ENCODE measurements at places on chromosomes 16 and 17. TPM values are rescaled to one million over a fixed set of nuclear protein-coding genes. Genes with fewer than 3 reads are reported as not detected.
A peak's percentile ranks its signal among the peaks of the same experiment; 100 is the strongest.

GRCh38 chr17:2087597-2088211 lies 32.8 kb downstream of the HIC1 start:
- DNase-seq, result no peak

DNA sequence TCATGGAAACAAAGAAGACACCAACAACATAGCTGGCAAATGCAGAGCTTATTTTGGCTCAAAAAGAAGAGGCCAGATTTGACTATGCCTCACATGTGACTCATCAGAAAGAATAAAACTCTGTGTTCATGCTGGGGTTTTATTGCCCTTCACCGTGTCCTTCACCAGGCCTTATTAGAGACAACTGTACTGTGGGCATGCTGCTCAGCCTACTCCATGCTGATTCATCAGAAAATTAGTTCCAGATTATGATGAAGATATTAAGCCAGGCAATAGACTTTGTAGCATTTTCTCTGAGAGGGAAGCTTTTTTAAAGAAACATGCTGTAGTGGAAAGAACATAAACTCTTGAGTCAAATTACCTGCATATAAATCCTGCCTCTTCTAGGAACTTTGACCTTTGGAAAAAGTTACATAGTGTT lies 89.8 kb downstream of the CYB561 start:
- no peak for DNase-seq

DNA sequence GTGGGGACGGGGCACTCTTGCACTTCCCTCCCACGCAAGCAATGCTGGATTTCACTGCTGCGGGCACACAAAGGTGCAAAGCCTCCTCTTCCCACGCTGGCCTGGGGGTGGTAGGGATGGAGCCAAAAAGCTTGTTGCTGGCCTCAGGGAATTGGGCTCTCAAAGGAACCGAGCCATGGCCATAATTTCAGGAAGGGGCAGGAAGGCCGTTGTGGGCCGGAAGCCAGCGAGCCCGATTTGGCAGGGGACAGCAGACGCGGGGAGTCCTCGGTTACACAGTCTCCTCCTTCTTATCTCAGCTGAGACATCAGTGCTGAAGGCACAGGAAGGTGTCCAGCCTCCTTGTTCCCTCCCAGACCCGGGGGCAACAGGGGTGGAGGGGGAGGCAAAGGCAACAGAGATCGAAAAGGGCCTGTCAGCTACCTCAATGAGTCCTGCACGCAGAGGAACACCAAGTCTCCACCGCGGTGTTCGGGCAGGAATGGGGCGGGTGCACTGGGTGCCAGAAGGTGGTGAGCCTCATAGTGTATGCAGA lies 59.5 kb downstream of the SLFN11 start:
- DNase-seq, result peak; percentile 87

- DNase-seq, result no peak
Measured at GRCh38 chr17:80352991-80353665, 61.8 kb upstream of the ENDOV start.

DNA sequence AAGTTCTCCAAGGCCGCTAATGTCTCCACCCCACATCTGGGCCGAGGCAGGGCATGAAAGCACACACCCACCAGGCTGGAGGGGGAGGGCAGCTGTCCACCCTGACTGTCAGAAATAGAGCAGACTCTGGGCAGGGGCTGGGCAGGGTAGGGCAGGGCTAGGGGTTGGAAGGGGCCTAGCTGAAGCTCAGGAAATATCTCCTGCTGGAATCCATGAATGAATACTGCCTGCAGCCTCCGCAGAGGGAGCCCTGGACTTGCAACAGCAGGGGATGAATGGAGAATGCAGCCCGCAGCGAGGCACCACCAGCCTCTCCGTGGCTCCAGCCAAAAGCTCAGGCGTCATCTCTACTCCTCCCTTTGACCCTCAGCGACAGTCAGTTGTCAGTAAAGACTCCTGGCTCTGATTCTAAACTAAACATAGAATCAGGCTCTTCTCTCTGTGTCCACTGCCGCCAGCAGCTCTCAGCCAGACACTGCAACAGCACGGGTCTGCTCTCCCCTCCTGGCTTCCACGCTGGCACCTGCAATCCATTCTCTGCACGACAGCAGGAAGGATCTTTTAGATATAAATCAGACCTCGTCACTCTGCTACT lies 23.9 kb upstream of the NGFR start:
- DNase-seq, result no peak

- DNase-seq, result peak; percentile 88
Measured at GRCh38 chr16:82628088-82628423, 1.3 kb downstream of the CDH13 start.

DNA sequence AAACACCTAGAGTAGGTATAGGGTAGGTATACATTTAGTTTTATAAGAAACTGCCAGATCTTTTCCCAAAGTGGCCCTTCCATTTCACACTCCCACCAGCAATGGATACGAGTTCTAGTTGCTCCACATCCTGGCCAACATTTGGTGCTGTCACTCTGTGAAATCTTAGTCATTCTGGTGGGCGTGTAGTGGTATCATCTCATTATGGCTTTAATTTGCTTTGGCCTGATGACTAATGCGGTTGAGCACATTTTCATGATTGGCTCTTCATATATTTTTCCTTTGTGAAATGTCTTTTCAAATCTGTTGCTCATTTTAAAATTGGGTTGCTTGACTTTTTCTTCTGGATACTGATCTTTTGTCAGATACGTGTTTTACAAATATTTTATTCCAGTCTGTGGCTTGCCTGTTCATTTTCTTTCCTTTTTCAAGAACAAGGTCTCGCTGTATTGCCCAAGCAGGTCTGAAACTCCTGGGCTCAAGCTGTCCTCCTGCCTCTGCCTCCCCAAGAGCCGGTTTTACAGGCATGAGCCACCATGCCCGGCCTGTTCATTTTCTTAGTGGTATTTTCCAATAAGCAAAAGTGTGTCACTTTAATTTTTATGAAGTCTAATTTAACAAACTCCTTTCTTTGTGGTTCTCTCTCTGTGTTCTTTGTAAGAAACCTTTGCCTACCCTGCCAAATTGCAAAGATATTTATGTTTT lies 192.4 kb downstream of the SEC14L1 start:
- DNase-seq, result peak; percentile 66

DNA sequence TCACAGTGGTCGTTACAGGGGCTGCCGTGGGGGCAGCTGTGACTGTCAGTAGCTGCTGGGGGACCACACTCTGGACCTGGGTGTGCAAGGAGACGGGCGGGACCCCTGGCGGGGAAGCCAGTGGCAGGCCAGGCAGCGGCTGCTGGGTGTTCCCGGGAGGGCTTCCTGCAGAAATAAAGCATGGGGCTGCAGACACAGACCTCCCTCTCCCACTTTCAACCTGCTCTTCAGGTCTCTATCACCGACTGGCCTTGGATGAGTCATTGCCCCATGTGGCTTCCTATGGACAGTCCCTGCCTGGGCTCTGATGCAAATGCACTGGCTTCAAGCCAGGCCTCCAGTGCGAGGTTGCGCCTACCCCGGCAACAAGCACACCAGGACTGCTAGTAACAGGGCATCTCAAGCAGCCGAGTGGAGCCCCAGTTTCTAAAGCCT lies 17.2 kb downstream of the SREBF1 start:
- no peak for DNase-seq

The RCVRN gene
- total RNA-seq, result 0.06 TPM

GRCh38 chr16:78608305-78608776 lies 508.9 kb downstream of the WWOX start:
- DNase-seq, result no peak

- no peak for DNase-seq
Measured at GRCh38 chr16:66728117-66728787, 23.2 kb downstream of the DYNC1LI2 start.

Data from lower leg skin (tissue), 4 donors.